NCI-H2227 treated with DMSO at 0.1 percent for 48 hours (cell line): ENCODE measurements at places on chromosomes 13 and 19.

- no peak for DNase-seq
Measured at GRCh38 chr19:31356587-31357314, 7.5 kb upstream of the TSHZ3 start.

GRCh38 chr19:58355908-58356765, 2.8 kb upstream of the A1BG start:
- no peak for DNase-seq

DNA sequence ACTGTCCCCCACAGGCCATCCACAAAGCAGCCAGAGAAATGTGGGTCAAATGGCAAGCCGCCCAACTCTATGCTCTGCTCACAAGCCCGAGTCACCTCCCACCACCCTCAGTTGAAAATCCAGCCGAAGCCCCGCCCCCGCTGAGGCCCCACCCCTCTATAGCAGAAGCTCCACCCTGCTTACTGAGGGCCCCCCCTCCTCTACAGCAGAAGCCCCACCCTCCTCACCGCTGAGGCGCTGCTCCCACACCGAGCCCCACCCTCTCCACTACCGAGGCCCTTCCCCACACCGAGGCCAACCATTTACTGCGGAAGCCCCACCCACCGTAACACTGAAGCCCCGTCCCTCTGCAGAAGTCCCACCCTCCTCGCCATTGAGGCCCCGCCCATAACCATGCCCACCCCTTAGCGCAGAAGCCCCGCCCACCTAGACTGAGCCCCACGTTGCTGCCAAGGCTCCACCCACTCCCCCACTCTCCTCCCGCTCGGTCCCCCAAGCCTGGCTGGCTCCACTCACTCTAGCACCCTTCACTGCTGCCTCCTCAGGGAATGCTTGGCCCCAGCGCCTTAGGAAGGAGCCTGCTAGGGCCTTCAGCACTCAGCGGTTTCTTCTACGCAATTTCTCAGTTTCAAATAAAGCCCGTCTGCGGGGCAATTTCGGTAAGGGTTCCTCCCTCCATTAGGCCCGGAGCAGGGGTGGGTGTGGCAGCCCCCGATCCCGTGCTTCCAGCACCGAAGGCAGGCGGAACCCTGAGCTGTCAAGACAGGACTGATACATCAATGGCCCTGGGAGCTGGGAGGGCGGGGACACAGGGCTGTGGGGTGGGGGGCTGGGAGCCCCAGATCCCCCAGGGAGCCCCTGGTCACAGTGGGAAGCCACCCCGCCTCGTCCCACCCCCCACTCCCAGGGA, 9.0 kb upstream of the MYDGF start:
- DNase-seq = no peak

GRCh38 chr19:47120470-47121067, 7.0 kb upstream of the ZC3H4 start:
- no peak for DNase-seq

DNA sequence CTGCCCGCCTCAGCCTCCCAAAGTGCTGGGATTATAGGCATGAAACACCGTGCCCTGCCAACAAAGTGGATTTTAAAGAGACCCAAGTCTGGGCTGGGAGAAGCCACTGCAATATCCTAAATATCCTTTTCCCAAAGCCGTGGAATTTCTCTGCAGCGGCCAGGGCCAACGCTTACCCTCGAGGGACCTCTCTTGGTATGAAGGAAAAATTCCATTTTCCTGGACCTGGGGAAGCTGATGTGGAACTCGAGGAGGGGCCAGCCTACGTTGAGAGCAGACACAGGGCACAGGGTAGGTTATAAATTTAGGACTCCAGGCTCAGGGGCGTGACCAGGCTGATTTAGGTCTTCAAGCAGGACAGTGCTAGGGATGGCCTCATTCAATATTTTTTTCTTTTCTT, 17.7 kb upstream of the UPF1 start:
- DNase-seq = no peak
